ENCODE measurements at places on chromosomes 2 and 18.

DNA sequence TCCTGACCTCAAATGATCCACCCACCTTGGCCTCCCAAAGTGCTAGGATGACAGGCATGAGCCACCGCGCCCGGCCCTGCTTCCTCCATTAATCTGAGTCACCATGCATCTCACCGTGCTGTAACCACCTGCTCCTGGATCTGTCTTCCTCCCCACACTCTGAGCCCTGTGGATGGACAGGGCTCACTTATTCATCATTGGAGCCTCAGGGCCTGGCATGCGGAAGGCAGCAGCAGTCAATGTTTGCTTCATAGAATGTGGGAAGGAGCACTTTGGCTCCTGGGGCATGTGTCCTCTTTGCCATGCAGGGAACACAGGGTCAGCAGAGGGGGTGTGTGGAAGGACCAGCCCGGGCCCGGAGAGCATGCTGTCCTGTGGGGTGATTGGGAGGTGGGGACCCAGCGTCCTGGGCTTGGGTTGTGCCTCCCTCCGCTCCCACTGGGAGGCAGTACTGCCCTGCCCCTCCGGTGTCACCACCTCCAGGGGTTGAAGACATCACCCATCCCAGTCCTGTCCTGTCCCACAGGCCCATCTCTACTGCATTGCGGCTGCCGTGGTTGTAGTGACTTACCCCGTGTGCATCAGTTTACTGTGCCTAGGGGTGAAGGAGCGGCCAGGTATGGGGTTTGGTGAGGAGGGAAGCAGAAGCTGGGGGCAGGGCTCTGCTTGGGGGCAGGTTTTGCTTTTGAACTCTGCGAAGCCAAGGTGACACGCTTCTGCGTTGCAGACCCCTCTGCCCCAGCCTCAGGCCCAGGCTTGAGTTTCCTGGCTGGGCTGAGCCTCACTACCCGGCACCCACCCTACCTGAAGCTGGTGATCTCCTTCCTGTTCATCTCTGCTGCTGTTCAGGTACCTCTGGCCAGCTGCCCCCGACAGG is 11.5 kb downstream of the MFSD2B start:
- DNase-seq = no peak

GRCh38 chr2:34660741-34661140 is 1061.6 kb upstream of the FAM98A start:
- DNase-seq = no peak

GRCh38 chr2:141020346-141020745 is 1110.5 kb downstream of the LRP1B start:
- DNase-seq = no peak

DNA sequence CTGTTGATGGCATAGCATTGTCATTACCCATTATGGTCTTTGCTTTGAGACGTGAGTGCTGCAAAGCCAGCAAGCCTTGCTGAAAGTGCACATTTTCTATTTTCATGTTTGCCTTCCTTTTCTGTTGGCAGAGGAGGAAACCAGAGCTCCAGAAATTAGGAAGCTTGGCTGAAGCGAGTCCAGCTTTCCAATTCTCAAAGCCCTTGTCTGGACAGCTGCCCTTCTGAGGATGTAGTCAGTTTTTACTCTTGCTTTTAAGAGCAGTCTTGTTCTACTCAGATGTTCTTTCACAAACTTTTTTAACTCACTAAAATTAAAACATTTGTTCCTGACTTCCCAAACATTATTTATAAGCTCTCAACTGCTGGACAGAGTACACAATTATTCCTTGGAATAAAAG is 93.8 kb downstream of the ICOS start:
- DNase-seq = no peak

- no peak for DNase-seq
These were observed 95.8 kb downstream of the SLC25A12 start for GRCh38 chr2:171798156-171798820.

- no peak for DNase-seq
These were observed 40.4 kb downstream of the CLIP4 start for GRCh38 chr2:29155578-29155977.

DNA sequence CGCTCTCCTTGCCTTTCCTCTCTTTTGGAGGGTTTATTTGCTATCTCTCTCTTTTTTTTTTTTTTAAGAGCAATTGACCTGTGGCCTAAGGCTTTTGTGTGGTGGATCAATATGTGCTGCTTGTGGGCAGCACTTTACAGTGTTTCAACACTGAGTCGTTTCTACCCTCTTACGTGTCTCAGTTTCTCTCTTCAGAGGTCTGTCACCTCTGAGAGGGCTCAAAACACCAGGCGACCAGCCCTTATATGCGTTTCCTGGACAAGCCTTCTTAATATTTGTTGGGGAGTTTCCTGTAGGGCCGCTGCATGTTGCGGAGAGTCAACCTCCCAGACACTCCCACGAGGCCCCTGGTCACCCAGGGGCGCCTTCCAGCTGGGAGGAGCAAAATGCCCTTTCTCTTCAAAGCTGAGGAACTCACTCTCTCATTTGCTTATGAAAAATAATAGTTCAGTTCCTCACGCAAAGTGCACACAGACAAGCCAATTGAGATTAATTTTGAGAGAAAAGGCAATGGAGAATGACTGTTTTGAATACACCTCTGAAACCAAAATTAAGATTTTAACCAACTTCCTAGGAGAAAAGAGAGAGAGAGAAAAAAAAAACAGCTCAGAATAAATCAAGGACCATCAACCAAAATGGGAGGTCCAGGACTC is 96.3 kb upstream of the B3GNT2 start:
- no peak for DNase-seq

DNA sequence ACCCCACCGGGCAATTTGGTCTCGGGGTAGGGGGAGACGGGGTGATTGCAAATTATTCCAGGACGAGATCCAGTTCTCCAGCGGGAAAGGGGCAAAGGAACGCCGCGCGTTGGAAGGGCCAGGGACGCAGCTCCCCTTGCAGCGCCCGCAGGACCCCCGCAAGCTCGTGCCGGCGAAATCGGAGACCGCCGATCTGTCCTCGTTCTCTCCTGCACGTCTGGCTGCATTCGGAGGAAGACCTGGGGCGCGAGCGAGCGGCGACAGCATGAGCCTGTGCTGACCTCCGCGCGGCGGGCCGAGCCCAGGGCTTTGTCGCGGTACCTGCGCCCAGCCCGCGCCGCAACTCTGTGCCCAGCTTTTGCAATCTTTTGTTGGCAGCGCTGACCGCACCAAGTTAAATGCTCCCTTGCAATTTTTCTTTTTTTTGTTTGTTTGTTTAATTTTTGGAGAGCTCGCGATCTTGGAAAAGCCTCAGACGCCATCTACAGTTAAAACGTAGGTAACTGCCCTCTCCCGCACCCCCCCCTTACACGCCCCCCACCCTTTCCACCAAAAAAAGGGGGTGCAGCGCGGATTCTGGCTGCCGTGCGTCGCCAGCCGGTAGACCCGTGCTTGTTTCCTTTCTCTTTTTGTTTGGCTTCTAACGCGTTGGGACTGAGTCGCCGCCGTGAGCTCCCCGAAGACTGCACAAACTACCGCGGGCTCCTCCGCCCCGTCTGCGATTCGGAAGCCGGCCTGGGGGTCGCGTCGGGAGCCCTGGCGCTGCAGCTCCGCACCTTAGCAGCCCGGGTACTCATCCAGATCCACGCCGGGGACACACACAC is 667 bp downstream of the TRIB2 start:
- peak; percentile 49 for DNase-seq

- no peak for DNase-seq
These were observed 5.0 kb downstream of the RBKS start for GRCh38 chr2:27885234-27885633.

DNA sequence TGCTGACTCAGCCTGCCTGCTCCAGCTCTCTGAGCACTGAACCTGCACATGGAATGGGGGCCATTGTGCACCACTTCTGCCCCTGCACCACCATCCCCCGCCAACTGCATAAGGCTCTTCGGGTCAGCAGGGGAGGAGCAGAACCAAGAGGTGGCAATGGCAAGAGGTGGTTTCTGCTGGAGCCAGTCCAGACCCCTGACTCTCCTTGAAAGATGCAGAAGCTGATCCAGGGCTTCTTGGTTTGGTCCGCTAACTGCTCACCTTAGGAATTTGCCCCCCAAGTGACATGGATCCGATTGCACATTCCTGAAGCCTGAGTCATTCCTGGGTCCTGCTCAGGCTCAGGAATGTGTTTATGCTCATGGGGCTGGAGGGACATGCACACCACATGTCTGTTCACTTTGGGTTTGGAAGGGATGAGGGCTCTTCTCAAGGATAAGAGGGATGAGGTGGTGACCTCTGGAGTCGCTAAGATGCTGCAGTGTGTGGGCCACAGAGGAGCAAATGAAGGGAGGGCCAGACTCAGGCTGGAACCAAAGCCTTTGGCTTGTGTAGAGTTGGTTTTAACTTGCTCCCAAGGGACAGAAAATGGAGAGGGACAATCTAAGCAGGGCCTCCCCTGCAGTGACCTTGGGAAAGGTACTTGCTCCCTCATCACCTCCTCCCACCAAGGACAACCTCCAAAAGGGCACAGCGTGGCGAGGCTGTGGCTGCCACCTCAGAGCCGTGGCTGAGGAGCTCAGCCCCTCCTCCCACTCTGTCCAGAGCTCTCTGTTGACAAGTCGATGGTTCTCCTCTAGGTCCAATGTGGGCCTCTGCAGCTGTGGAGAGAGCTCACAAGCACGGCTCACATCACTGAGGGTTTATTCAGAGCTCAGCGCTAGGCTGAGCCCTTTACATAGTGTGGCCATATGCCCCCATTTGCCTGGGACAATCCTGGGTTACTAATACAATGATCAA is 66.2 kb downstream of the HS1BP3 start:
- DNase-seq = no peak

GRCh38 chr2:54983345-54984220 is 66.7 kb downstream of the RTN4 start:
- DNase-seq = no peak

DNA sequence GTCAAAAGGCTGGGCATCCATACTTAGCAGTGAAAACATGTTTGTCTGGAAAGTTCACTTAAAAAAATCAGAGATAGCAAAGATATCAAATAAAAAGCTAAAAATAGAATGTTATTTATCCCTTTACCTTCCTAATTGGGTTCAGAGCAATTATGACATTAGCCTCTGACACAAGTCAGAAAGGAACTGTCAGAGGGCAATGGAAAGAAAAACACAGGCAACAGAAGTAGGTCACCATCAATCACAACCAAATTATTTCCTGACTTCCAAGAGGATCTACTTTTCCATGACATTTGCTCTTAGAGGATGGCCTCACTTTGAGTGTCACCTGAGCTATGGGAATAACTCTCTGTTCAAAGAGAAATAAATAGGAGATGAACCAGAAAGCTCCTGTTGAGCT is 27.5 kb downstream of the MYOM1 start:
- DNase-seq = no peak

- no peak for DNase-seq
These were observed 46.5 kb upstream of the NR4A2 start for GRCh38 chr2:156379071-156379470.

- no peak for DNase-seq
These were observed 128.7 kb downstream of the CAPN13 start for GRCh38 chr2:30678410-30679137.

DNA sequence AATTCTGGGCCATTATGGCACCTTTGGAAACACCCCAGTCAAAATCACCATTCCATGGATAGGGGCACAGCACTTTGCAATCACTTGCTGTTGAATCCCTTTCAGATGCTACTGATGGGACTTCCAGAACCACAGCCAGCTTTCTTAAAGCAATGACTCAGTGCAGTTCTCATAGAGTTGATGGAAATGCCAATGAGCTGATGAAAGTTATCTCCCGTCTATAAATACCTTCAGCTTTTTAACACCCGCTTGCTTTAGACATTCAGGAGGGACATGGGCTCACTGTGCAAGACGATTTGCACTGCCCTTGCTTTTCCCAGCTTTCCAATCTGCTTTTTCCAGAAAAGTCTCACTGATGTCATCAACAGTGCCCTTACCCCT is 66.7 kb upstream of the RPL31 start:
- DNase-seq = no peak

DNA sequence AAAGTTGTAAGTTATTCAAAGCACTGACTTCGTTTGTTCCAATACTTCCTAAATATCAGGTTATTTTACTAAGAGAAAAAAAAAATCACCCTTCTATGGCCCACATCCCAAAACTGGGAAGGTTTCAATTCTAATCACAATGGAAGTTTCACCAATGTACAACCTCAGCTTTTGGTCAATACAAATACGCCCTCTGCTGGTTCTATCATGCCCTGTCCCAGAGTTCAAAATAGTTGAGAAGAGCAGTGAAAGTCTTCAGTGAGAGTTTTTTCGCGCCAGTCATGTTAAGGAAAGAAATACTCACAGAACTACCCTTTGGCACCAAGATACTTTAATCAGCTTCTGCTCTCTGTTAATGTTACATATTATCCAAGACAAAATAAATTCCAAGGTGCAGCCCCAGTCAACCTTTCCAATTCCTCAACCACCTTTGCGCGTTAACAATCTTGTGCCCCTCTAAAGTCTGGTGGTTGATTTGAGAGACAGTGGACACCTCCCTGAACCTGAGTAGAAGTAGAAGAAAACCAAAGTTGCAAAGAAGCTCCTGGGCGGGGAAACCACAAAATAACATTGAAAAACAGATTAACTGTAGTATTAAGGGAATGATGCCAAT is 59.9 kb downstream of the SUMO1 start:
- peak; percentile 14 for DNase-seq

GRCh38 chr18:6885006-6885481 is 155.5 kb downstream of the ARHGAP28 start:
- no peak for DNase-seq

Measured in CD8-positive, alpha-beta memory T cell (primary cell).